ENCODE measurements at places on chromosomes 11 and 22. TPM values are rescaled to one million over a fixed set of nuclear protein-coding genes. Genes with fewer than 3 reads are reported as not detected.

TPBGL gene
- total RNA-seq = 0.07 TPM

RBMXL2 gene
- total RNA-seq = 0.40 TPM

HBG2 gene
- total RNA-seq = not detected

LDHAL6A gene
- not detected for total RNA-seq

CADM1 gene
- total RNA-seq = 9.7 TPM

ZBED5 gene
- 38.3 TPM for total RNA-seq

FGF19 gene
- total RNA-seq = not detected

CTSW gene
- total RNA-seq = not detected

CATSPERZ gene
- 0.57 TPM for total RNA-seq

OR51I1 gene
- not detected for total RNA-seq

WBP2NL gene
- 0.22 TPM for total RNA-seq

MRPL23 gene
- total RNA-seq = 60.5 TPM

MSANTD2 gene
- 23.7 TPM for total RNA-seq

UPB1 gene
- 0.40 TPM for total RNA-seq

SLC16A8 gene
- total RNA-seq = not detected

CDC45 gene
- 32.7 TPM for total RNA-seq

FGF4 gene
- not detected for total RNA-seq

MYO18B gene
- not detected for total RNA-seq

RTN4RL2 gene
- total RNA-seq = 0.27 TPM

HTR3B gene
- not detected for total RNA-seq

EIF4G2 gene
- 1,385 TPM for total RNA-seq

CCDC89 gene
- not detected for total RNA-seq

EHF gene
- not detected for total RNA-seq

ACTN3 gene
- total RNA-seq = not detected

FOLR1 gene
- total RNA-seq = not detected

CXCR5 gene
- not detected for total RNA-seq

LRRC56 gene
- 0.36 TPM for total RNA-seq

KCNQ1 gene
- 0.14 TPM for total RNA-seq

UPK2 gene
- not detected for total RNA-seq

PRR33 gene
- total RNA-seq = not detected

BTBD18 gene
- total RNA-seq = not detected

SHISAL1 gene
- under 0.01 TPM for total RNA-seq

CRYBB3 gene
- not detected for total RNA-seq

NEFH gene
- 1.6 TPM for total RNA-seq

MAJIN gene
- total RNA-seq = not detected

RFPL3 gene
- not detected for total RNA-seq

MMP8 gene
- not detected for total RNA-seq

All from thoracic aorta endothelial cell (primary cell).